ENCODE measurements at places on chromosomes 11 and 22. TPM values are rescaled to one million over a fixed set of nuclear protein-coding genes. Genes with fewer than 3 reads are reported as not detected.

ASRGL1 gene
- 13.9 TPM for total RNA-seq

UBQLN3 gene
- total RNA-seq: 0.57 TPM

GLYAT gene
- 2.4 TPM for total RNA-seq

BATF2 gene
- 0.68 TPM for total RNA-seq

OR8B4 gene
- total RNA-seq: not detected

SYT7 gene
- total RNA-seq: 1.0 TPM

PGM2L1 gene
- total RNA-seq: 8.7 TPM

CADM1 gene
- total RNA-seq: 2.9 TPM

VPREB3 gene
- total RNA-seq: not detected

MMP3 gene
- total RNA-seq: 9.7 TPM

SLC37A4 gene
- total RNA-seq: 8.8 TPM

BCO2 gene
- total RNA-seq: 2.4 TPM

RDX gene
- total RNA-seq: 88.2 TPM

BARX2 gene
- total RNA-seq: not detected

TRIM3 gene
- total RNA-seq: 22.0 TPM

EHF gene
- total RNA-seq: 0.33 TPM
